Activated CD8-positive, alpha-beta T cell treated with anti-CD3 and anti-CD28 coated beads for 36 hours (primary cell): ENCODE measurements at places on chromosomes 12 and 14. TPM values are rescaled to one million over a fixed set of nuclear protein-coding genes. Genes with fewer than 3 reads are reported as not detected.

Gene MYBPC1
- total RNA-seq: not detected

Gene TAS2R10
- not detected for total RNA-seq

Gene ESR2
- total RNA-seq: 0.31 TPM

Gene AQP2
- not detected for total RNA-seq

Gene PMEL
- total RNA-seq: 1.2 TPM

Gene YAF2
- total RNA-seq: 39.4 TPM

Gene NAV3
- not detected for total RNA-seq

Gene C3AR1
- 1.4 TPM for total RNA-seq

Gene FAM181A
- total RNA-seq: not detected

Gene ACRBP
- 1.3 TPM for total RNA-seq
